ENCODE measurements at places on chromosomes 6 and 20.

- DNase-seq: no peak
Measured at GRCh38 chr6:109445382-109445781, 4.9 kb downstream of the SMPD2 start.

GRCh38 chr6:90285611-90286381 lies 10.8 kb downstream of the BACH2 start:
- DNase-seq: no peak

GRCh38 chr6:45923831-45924391 lies 91.7 kb downstream of the CLIC5 start:
- no peak for DNase-seq

DNA sequence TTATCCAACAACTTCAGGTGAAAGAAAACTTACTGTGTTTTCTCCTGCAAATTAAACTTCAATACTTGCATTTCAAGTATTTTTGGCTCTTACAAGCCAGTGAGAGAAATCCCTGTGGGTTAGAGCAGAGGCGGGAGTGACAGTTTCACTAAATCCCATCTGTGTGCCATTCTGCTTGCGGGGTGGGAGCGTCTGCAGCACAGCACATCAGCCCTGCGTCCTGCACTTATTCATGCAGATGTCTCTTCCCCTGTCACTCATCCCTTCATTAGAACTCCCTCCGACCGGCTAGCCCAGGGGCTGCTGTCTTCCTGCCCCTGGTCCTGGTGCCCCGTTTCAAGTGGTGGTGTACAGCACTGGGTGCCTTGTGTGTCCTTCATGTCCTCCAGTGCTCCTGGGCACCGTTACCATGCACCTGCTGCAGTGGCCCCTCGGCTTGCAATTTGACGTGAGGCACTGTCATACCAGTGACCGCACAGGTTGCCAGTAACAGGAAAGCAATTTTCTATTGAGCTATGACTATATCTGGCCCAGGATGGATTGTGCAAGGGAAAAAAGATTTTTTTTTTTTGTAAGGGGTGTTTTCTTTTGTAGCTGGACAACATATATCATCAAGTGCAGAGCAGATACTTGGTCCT lies 59.4 kb downstream of the INSM1 start:
- no peak for DNase-seq

DNA sequence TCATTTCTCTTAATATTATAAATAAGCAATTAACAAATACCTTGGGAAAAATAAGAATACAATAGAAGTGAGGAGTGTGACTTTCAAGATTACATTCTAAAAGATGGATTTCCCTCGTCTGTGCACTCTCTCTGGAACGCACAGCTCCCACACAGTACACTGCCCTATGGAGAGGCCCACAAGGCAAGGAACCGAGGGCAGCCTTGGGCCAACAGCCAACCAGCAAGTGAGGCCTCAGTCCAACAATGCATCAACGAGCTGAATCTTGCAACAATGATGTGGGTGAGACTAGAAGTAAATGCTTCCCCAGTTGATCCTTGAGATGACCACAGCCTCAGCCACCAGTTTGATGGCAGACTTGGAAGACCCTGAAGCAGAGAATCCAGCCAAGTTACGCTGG lies 34.5 kb upstream of the AVP start:
- no peak for DNase-seq

DNA sequence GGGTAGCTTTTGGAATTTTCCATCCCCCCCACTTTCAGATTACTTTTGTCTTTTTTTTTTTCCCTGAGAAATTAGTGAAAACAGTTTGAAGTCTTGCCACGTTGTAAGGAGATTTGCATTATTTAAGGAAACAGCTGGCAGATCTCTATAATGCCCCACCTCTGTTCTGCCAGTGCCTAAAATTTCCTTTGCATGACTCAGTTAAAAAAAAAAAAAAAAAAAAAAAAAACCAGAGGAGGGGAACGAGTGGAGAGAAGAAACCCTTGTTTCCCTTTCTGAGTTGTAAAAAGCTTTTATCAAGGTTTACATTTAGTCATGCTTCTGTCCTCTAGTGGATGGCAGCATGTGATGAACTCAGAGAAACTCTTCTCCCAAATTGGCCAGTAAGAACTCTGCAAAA lies 33.5 kb downstream of the CARMIL1 start:
- no peak for DNase-seq

DNA sequence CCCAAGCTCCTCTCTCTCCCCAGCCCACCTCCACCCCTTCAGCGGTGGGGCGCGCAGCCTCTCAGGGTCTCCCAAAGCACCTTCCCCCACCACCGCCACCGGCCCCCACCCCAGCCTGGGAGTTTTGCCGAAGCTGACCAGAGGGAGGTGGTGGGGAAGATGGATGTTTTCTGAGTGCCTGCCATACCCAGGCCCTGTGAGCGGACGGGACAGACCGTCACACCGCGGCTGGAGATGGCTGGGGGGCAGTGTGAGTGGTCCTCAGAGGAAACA lies 5.7 kb downstream of the C20orf204 start:
- no peak for DNase-seq

DNA sequence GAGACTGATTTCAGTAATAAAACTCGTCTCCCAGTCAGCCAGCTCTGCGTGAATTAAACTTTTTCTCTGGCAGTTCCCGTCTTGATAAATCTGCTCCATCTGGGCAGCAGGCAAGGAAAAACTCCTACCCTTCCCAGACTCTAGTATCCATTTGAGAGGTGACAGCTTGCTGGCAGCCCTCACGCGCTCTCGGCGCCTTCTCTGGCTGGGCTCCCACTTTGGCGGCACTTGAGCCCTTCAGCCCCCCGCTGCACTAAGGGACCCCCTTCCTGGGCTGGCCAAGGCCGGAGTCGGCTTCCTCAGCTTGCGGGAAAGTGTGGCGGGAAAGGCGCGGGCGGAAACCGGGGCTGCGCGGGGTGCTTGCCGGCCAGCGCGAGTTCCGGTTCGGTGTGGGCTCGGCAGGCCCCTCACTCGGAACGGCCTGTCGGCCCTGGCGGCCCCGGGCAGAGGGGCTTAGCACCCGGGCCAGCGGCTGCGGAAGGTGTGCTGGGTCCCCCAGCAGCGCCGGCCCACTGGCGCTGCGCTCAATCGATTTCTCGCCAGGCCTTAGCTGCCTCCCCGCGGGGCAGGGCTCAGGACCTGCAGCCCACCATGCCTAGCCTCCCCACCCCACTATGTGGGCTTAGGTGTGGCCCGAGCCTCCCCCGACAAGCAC lies 21.8 kb upstream of the GMPR start:
- DNase-seq: no peak

DNA sequence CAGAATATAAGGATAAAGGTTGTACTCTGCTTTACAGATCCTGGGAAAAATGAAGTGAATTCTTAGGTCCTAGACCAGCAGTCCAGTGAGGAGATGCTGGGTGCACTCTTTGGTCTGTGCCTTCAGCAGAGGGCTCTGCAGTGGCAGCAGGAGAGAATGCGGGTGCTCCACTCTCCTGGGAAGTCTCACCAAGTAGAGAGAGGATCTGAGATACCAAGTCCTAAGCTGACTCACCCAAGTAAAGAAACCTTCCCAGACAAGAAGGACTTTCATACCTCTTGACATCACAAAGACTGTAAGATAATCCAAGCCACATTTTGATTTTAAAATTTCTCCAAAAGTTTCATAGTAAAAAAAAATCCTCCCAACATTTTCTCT lies 116.9 kb upstream of the EMILIN3 start:
- DNase-seq: no peak

DNA sequence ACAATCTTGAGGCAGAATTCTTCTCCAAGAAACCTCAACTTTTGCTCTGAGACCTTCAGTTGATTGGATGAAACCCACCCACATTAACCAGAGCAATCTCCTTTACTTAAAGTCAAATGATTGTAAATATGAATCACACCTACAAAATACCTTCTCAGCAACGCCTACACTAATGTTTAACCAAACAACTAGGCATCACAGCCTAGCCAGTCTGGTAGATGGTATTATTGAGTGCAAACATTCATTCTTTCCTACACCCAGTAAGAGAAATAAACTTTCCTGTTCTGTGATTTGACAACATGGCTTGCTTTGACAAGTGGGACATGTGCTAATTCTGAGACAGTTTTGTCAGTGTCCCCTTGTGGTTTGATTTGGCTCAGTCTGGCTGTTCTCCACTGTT lies 252.2 kb downstream of the HACE1 start:
- no peak for DNase-seq

DNA sequence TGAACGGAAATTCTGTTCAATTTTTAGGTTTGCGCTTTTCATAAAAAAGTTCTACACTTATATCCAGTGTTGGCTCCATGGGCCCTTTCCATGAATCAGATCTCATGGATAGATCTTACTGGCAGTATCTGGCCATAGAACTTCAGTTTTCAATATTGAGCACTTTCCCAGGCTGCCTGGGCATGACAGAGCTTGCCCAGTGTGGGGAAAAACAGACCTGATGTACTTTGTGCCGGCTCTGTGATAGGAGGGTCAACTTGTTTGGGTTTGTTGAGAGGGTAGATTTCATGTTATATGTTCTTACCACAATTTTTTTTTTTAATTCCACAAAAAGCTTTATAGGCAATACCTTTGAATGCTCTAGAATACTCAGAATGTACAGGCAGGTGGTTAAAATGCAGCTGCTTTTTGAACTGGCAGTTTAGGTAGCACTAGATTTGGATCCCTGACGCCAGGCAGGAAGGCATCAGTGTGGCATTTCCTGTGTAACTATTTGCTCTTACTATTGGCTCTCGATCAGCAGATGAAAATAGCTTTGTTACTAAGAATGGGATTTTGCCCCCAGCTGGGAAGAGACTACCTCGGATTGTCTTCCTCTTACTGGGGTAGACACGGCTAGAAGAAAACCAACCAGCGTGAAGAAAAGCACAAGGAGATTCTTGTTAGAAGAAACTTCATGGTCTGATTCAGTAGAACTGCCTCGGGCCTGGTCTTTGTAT lies 404.9 kb upstream of the SOX4 start:
- DNase-seq: no peak

- DNase-seq: no peak
Measured at GRCh38 chr6:12729467-12729866, 12.9 kb downstream of the PHACTR1 start.

- no peak for DNase-seq
Measured at GRCh38 chr6:56944661-56945060, 10.2 kb upstream of the BEND6 start.

DNA sequence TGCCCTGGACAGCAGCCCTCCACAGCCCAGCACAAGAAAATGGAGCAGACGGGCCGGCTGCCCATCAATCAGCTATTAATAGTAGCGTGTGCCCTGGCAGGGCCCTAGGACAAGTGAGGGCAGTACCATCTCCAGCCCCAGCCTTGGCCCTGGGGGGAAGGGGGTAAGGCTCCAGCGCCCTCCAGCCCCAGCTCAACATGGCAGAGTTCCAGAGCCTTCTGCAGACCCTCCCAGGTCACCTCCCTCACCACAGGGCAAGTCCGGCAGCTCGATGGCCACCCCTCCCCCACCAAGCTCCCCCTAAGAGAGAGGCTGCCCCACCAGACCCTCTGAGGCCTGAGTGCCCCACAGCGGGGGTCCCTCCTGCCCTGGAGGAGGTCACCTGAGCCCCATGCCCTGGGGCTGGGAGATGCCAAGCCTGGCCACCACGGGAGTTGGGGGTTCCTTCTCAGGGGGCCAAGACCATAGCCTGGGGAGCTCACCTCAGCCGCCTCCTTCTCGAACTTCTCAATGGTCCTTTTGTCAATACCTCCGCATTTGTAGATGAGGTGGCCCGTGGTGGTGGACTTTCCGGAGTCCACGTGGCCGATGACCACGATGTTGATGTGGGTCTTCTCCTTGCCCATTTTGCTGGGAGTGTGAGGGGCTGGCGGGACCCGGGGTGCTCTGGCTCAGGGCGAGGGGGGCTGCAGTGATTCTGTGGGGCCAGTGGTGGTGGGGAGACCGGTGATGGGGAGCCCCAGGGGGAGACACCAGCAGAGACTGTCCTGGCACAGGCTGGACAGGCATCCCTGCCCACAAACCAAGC lies 1.5 kb downstream of the EEF1A2 start:
- DNase-seq: no peak

DNA sequence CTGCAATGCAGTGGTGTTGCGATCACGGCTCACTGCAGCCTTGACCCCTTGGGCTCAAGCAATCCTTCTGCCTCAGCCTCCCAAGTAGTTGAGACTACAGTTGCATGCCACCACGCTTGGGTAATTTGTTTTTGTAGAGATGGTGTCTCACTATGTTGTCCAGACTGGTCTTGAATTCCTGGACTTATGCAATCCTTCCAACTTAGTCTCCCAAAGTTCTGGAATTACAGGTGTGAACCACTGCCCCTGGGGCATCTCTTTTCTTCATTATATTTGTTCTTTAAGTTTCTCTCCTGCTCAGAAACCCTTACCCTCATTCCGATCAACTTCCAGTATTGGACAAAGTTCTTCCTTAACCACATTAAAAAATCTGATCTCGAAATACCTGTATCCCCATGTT lies 44.7 kb upstream of the DEK start:
- no peak for DNase-seq

DNA sequence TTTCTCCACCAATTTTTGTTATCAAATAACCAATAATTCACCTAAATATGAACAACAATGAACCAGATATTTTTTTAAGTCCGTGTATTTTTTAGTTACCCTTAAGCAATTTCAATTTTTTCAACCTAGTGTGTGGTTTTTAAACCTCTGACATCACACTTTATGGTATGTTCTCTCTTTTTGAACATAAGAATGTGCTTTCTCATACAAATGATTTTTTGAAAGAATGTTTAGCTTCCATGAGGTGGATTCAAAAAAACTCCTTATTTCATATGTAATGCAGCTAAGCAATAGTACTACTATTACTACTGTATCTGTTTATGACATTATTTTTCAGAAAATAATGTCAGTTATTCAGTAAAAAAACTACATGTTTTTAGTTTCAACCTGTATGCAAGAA lies 19.4 kb upstream of the MEI4 start:
- no peak for DNase-seq

DNA sequence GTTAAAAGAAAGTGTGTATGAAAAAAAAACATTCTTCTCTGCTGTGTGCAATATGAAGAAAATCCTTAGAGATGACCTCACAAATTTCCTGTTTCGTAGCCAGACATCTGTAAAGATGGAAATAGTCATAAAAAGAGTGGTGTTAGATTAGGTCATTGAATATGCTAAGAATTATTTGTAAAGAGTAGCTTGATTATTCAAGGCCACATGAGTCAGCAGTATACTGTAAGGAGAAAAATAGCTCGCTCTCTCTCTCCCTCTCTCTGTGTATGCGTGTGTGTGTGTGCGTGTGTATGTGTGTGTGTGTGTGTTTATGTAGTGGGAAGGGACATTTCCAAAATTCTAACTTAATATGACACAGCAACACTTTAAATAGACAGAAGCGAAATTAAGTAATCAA lies 78.8 kb downstream of the PTCHD4 start:
- no peak for DNase-seq

DNA sequence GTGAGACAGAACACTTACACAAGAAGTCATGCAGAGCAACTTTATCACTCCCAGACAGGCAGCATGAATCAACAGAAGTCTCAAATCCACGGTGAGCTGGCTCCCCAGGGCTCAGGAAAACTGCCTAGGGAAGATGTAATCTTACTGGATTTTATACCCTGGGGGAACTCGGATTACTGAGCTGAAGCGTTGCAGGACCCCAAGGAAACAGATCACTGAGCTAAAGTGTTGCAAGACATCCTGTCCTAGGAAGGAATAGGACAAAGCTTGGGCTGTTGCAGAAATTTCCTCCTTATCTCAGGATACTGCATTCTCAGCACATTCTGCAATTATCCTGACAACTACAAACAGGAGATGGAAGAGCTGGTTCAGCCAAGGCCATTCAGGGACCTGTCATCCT lies 224.8 kb downstream of the TFAP2A start:
- DNase-seq: no peak

GRCh38 chr6:10555625-10556309 lies 34.6 kb downstream of the GCNT2 start:
- no peak for DNase-seq

Data from stimulated activated CD4-positive, alpha-beta T cell treated with anti-CD3 and anti-CD28 coated beads, Interleukin-1b, Interleukin-23, amount 100 ng/mL, for 1 hour (primary cell).